Kidney (tissue), 22 donors: ENCODE measurements at places on chromosomes 13 and 19. TPM values are rescaled to one million over a fixed set of nuclear protein-coding genes. Genes with fewer than 3 reads are reported as not detected.

The FCAR gene
- 1.8 TPM for total RNA-seq

The C3 gene
- total RNA-seq: 3,831 TPM

The GPR42 gene
- total RNA-seq: not detected

The SLC10A2 gene
- total RNA-seq: 0.19 TPM

DNA sequence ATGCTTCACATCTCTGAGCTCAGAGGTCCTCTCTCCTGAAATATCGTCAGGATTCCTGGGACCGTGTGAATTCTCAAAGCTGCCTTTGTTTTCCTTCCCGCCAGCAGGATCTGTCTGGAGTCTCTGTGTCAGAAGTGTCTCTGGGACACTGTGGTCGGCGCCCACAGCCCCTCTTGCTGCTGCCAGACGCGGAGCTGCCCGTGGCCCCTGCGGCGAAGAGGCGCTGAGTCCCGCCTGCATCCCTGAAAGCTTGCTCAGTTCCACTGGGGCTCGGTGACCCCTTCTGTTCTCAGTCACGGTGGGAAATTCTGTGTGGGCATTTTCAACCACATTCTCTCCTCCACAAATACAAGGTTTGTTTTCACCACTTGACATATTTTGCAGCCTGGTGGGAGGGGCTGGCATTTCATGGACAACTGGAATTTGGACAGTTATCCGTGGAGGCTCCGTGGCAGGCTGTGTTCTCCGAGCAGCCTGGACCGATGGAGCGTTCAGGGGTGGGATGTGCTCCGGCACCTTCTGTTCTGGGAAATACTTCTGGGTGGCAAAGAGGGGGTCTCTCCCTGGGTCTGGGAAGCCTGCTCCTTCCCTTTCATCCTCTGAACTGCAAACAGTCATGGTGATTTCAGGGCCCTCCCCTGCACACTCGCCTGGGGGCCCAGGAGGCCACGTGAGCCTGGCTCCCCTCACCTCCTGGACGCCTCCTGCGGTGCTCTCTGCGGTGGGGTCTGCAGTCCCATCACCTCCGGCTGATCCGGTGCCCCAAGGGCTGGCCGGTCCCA lies 42.6 kb upstream of the GRTP1 start:
- H3K4me1 ChIP-seq: peaks cover 3% of the 10 kb centered on the region
- no peaks in the 10 kb centered on the region for H3K27me3 ChIP-seq
- H3K36me3 ChIP-seq: no peaks in the 10 kb centered on the region
- peak; percentile 44 for DNase-seq
- H3K27ac ChIP-seq: no peak overlapping the region

GRCh38 chr19:47109541-47110375 lies 3.8 kb downstream of the ZC3H4 start:
- DNase-seq: peak; percentile 73
- H3K4me3 ChIP-seq: peak overlapping the region; percentile 90
- H3K27me3 ChIP-seq: no peaks in the 10 kb centered on the region

DNA sequence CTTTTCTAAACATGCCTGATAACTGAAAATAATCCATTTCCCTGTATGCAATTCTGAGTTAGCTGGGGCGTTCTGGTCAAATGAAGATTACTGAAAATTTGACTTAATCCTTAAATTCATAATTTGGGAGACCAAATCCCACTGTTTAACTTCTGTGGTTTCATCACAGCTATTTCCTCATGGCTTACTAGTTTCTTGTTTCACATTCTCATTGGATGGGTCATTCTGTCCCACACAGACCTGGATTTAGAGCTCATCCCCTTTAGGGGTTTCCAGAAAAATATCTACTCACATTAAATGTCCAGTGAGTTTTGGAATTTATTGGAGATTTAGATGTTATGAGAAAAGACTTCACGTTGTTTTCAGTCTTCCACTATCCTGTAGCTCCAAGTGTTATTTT lies 709.3 kb upstream of the KLHL1 start:
- no peak overlapping the region for H3K27ac ChIP-seq
- H3K4me1 ChIP-seq: no peaks in the 10 kb centered on the region

- H3K27ac ChIP-seq: no peak overlapping the region
- H3K36me3 ChIP-seq: no peaks in the 10 kb centered on the region
- H3K27me3 ChIP-seq: peaks cover 11% of the 10 kb centered on the region
- no peak overlapping the region for H3K4me3 ChIP-seq
- no peak for DNase-seq
- no peaks in the 10 kb centered on the region for H3K4me1 ChIP-seq
These were observed 4.7 kb downstream of the CRLF1 start for GRCh38 chr19:18601875-18602274.

- DNase-seq: no peak
- peaks cover 18% of the 10 kb centered on the region for H3K4me1 ChIP-seq
- H3K27ac ChIP-seq: peak overlapping the region; percentile 11
These were observed 24.2 kb downstream of the SMIM24 start for GRCh38 chr19:3455960-3456601.

DNA sequence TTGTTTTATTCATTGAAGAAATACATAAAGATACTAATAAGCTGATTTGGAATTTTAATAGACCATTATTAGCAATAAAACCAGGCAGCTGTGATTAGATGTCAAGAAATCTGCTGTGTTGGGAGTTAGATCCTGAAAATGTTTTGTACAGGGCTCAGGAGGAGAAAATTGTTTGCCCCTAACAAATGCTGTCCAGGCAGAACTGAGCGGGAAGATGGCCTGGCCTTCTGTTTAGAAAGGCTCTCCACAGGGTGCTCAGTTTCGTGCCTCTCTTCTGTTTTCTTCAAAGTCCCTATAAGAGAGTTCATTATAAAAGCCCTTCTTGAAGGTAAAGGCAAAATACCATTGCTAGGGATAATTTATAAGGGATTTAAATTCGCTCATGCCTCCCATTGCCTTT lies 64.1 kb downstream of the ERCC5 start:
- H3K27me3 ChIP-seq: no peaks in the 10 kb centered on the region
- H3K4me3 ChIP-seq: no peak overlapping the region
- H3K36me3 ChIP-seq: no peaks in the 10 kb centered on the region
- no peak overlapping the region for H3K27ac ChIP-seq
- DNase-seq: no peak

- DNase-seq: no peak
- H3K27me3 ChIP-seq: no peaks in the 10 kb centered on the region
These were observed 2.6 kb downstream of the EPN1 start for GRCh38 chr19:55677572-55678028.

GRCh38 chr19:35457173-35457572 lies 9.1 kb downstream of the FFAR2 start:
- H3K36me3 ChIP-seq: no peaks in the 10 kb centered on the region
- H3K4me3 ChIP-seq: no peak overlapping the region
- DNase-seq: no peak
- H3K4me1 ChIP-seq: peaks cover 5% of the 10 kb centered on the region
- H3K27ac ChIP-seq: no peak overlapping the region

DNA sequence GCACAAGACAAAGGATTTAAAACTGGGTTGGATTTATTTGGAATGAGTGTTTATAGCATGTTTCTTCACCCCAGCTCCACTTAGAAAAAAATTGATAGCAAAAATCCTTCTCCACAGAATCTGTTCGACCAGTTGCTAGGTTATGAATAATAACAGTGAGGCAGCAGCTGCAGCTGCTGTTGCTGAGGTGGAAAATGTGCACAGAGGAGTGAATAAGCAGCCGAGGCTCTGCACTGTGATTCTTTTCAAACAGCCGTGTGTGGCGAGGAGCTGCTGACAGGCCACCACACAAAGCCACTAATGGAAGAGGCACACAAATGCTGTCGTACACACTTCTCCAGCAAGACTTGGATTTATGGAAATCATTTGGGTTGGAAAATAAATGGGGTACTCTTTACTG lies 6.4 kb upstream of the RASL11A start:
- H3K36me3 ChIP-seq: peaks cover 2% of the 10 kb centered on the region
- no peak overlapping the region for H3K27ac ChIP-seq
- H3K4me3 ChIP-seq: no peak overlapping the region
